ENCODE measurements at places on chromosomes 1 and 21. TPM values are rescaled to one million over a fixed set of nuclear protein-coding genes. Genes with fewer than 3 reads are reported as not detected.

The ACOT11 gene
- total RNA-seq, result 2.8 TPM

The LRIG2 gene
- 68.7 TPM for total RNA-seq

- no peak for DNase-seq
Measured at GRCh38 chr1:85494904-85495266, 29.9 kb upstream of the DDAH1 start.

GRCh38 chr1:235304549-235305451 lies 23.2 kb downstream of the ARID4B start:
- no peak for DNase-seq

DNA sequence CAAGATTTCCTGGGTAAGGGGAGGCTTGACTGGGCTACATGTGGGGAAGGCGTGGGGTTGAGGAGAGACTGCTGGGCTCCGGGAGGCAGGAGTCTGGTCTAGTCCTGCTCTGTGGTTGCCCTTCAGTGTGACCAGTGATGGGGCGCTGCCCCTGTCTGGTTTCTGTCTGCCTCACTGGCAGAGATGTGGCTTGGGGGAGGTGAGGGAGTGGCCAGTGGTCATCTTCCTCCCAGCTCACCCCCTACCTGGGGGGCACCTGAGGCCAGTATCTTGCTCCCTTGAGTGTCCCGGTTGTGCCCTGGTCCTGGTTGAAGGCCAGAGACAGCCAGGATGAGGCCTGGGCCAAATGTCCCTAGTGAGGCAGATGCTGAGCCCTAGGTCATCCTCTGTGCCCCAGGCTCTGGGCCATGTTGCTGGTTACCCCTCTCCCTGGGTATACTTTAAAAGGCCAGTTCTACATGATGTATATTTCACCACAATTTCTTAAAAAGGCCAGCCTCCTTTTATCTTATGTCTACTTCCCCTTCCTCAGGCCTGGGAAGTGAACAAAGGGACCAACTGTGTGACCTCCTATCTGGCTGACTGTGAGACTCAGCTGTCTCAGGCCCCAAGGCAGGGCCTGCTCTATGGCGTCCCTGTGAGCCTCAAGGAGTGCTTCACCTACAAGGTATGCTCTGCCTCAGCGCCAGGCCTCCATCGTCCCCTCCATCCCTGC lies 10.5 kb downstream of the FAAH start:
- DNase-seq, result no peak

The OPTC gene
- not detected for total RNA-seq

DNA sequence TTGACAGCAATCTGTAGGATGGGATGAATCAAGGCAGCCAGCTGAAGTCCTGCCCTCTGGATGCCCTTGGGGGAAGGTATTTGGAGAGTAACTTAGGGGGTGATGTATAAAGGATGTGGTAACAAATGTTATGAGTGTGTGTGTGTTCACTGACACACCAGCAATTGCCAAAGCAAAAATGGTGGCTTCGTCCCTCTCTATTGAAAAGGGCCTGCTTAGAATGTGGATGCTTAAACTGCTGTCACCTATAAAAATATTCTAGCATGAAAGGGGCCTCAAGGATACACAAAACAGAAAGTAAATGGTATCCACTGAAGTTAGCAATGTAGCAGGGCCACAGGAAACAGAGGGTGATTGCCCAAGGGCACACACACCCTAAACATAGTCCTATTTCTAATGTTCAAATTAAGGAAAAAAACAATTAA lies 15.1 kb upstream of the AIM2 start:
- DNase-seq, result no peak

- DNase-seq, result no peak
Measured at GRCh38 chr1:116265931-116266863, 106.8 kb upstream of the ATP1A1 start.

The TPTE gene
- not detected for total RNA-seq

DNA sequence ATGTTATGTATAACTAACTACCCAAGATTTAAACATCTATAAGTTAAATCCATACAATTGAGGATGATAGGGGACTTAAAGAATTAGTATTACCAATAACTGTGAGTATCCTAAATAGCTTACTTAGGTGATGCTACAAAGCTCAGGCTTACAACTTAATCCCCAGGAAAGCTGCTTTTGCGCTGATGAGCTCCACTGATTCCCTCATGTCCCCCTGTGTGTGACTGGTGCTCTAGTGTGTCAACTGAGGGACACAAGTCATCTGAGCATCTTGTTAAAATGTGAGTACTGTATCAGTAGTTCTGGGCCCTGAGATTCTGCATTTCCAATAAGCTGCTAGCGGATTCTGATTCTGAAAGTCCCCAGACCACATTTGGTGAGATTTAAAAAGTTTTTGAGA lies 1458.8 kb downstream of the MRPL39 start:
- no peak for DNase-seq

- DNase-seq, result no peak
Measured at GRCh38 chr1:237411621-237412020, 369.6 kb downstream of the RYR2 start.

GRCh38 chr1:12406211-12407021 lies 176.6 kb downstream of the VPS13D start:
- DNase-seq, result no peak

The TRIM45 gene
- 2.1 TPM for total RNA-seq

The GPR25 gene
- 0.89 TPM for total RNA-seq

The KDF1 gene
- total RNA-seq, result 0.46 TPM

DNA sequence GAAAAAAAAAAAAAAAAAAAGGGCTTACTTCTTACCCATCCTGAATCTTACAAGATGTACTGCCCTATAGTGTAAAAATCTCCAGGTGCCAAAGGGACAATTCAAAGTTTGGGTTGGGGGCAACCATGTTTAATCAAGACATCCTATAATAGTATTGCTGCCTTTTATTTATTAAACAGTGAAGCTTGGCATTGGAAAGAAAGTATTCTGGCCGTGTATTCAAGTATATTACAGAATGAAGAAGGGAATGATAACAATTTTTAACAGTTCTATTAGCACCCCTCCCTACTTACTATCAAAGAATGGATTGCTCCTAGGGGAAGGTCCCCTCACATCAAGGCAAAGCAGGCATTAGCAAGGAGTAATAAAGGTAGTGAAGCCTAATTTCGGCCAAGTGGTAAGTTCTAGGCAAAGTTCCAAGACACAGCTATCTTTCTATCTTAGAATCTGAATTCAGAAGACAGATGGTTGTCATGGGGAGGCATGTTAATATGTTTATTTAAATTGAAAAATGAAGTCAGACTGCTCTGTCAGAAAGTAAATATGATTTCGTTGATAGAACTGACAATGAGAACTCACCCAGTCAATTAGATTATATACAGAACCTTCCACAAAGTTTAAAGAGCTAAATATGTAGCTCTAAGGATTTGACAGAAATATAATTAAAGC lies 24.6 kb downstream of the ST7L start:
- DNase-seq, result no peak

The OR2M3 gene
- total RNA-seq, result not detected

The LAX1 gene
- 14.5 TPM for total RNA-seq

GRCh38 chr1:64826991-64827390 lies 82.1 kb downstream of the RAVER2 start:
- DNase-seq, result no peak

GRCh38 chr1:155451199-155451598 lies 111.4 kb downstream of the ASH1L start:
- DNase-seq, result no peak

The SEC16B gene
- total RNA-seq, result 6.3 TPM

GRCh38 chr1:92934395-92935378 lies 26.6 kb downstream of the DIPK1A start:
- no peak for DNase-seq

The CD1B gene
- not detected for total RNA-seq

The IGSF21 gene
- 24.5 TPM for total RNA-seq

The ADCY10 gene
- not detected for total RNA-seq

The HFM1 gene
- total RNA-seq, result 0.64 TPM

GRCh38 chr1:226711976-226712741 lies 26.9 kb downstream of the ITPKB start:
- no peak for DNase-seq

- no peak for DNase-seq
Measured at GRCh38 chr1:22767852-22768251, 57.2 kb downstream of the EPHB2 start.

DNA sequence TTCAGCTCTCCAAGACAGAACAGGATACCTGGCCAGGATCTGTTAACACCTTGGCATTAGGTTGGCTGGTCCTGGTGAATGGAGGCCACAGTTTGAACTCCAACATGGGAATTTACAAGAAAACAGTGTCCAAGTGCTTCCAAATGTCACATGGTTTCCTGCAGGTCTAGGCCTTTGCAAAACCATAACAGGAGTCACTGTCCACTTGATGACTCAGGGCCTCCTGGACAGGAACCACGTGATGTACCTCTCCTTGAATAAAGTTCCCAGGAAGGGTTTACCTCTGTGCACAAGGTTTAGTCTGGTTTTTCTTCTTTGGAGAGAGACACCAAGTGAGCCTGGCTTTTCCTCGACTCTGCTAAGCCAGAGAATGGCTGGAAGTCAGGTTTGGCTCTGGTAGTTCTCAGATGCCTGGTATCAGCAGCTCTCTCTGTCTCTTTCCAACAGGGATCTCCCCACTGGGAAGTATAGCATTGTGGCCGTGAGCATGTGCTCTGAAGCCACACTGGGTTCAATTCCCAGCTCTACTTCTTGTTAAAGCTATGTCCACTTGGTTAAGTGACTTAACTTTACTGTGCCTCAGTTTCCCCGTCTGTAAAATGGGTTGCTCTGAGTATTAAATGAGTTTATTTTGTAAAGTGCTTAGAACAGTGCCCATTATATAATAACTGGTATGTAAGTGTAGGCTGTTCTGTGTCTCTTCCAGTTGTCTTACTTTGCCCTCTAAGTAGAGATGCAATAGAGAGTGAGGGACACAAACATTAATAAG lies 27.3 kb upstream of the TMEM61 start:
- DNase-seq, result no peak

The DMBX1 gene
- not detected for total RNA-seq

DNA sequence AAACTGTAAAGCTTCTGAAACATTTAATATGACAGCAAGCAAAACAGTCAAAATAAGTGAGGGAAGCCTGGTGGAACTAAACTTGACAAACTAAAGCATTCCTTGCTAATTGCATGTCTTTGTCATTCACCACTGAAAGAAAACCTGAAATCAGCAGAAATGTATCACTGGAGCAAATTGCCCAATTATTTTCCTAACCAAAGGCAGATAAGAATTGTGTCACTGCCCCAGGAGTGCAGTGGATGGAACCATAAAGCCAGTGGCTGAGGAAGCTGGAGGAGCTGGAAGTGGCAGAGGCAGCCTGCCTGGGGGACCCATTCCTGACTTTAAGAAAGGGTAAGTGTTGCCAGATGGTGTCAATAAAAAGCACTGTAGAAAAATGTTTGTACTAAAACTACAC lies 2.7 kb upstream of the SLC30A10 start:
- DNase-seq, result no peak

- no peak for DNase-seq
Measured at GRCh38 chr1:167166690-167167075, 54.0 kb upstream of the POU2F1 start.

Data from spleen (tissue), 13 donors.